ENCODE measurements at places on chromosomes 13 and 19.

- DNase-seq, result no peak
These were observed 68.4 kb upstream of the ANKRD10 start for GRCh38 chr13:110983241-110983640.

- peak; percentile 2 for DNase-seq
These were observed 1438.1 kb downstream of the UQCRFS1 start for GRCh38 chr19:27774827-27775226.

DNA sequence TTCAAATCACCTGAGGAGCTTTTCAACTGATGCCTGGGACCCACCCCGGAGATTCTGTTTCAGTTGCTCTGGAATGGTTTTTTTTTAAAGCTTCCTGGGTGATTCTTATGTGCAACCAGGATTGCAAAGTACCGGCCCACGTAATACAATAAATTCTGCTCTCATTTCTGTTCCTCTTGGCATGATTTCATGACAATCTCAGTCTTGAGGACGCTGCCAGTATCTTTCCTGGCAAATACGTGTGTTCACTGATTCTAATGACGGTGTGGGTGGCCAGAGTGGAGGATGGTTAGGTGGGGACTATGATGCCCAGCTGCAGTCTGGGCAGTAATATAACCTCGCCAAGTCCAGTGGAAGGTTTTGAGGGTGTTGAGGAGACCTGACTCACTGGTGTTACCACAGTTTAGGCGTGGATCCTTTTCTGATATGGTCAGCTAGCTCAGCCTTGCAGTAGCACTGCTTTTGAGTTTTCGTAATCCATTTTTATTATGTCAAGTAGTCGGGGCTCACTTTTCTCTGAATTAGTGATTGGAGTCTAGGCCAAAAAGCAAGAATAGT is 49.4 kb downstream of the FAM124A start:
- DNase-seq, result no peak

DNA sequence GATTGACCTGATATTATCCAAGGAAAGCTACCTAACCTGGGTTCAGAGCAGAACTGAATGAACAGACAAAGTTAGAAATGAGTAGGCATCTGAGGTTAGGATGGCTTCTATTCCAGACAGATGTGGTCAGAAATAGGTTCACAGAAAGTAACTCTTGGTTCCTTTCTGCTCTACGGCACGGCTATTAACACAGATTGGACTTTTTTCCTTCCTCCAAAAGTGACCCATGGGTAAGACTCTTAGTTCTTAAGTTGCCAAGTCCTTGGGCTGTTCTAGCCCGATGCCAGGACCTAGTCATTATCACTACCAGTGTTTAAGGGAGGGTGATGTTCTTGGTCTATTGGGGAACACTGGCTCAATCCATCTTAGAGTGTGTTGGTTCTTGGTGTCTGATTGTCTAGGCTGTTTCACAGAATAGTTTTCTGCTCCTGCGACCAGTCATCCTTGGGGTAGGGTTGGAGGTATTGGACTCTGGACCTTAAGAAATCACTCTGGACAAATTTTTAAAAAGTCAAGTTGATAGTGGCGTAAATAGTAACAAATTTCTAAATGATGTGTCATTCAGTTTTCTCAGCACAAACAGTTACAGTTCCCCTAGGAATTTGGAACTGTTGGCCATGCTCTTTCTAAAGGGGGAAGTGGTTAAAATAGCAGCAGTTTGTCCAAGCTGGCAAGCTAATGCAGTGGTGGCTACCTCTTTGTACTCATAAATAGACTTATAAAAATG is 60.1 kb upstream of the MYCBP2 start:
- peak; percentile 79 for DNase-seq

DNA sequence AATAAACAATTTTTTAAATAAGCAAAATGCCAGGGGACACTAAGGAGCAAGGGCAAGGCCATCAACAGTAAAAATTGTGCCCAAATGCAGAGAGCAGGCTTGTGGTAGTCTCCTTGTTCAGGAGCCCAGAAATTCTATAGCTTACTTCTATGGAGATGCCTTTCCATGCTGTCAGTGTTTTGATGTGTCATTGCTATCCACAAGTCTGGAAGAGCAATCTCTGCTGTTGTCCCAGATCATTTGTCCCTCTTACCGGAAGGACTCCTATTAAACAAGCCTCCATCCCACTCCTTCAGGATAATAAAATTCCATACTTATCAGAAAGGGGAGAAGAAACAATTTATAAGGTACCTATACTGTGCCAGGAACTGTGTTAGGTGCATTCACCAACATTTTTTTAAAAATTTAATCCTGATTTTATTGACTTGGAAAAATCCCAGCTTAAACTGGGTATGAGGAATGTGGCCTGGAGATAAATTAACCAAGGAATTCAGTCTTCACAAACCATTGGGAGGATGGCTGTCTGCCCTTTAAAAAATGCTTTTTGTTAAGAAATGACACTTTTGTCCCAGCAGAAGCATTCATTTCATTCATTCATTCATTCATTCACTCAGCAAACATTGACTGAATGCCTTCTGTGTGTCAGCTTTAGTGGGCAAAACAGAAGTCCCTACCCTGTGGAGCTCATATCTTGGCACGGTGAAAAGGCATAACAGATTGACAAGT is 26.8 kb upstream of the CYSLTR2 start:
- no peak for DNase-seq

DNA sequence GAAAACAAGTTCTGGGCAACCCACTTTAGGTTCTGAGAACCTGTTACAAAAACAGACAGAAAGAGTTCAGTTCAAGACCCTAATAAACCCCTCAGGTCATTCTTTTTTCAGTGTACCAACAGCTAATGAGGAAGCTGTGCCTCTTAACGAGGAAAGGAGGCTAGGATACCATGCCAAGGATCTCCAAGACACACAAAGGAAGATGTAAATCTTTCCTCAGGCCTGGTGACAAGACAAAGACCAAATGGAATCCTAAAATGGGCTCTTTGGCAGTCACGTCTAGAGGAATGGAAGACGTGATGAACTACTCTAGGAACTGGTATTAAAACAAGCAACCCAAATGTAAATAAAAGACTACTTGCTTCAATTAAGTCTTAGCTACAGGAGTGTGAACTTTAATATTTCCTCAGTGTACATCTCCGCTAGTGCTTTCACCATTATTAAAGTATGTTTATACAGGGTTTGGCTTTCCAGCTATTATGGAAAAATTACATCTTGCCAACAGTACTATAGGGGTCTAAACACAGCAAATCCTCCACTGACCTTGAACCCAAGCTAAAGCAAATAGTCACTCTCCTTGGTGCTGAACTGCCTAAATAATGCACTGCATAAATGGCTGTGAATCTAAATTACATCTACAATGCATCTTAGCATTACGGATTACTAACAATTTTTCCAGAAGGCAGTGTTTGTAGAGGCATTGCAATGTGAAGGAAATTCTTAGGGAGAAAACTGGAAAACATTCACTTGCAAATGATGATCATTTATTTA is 42.3 kb downstream of the ENOX1 start:
- peak; percentile 10 for DNase-seq

GRCh38 chr13:113917594-113918371 is 53.9 kb upstream of the GAS6 start:
- DNase-seq, result no peak

- no peak for DNase-seq
These were observed 25.9 kb downstream of the MPND start for GRCh38 chr19:4369109-4369887.

DNA sequence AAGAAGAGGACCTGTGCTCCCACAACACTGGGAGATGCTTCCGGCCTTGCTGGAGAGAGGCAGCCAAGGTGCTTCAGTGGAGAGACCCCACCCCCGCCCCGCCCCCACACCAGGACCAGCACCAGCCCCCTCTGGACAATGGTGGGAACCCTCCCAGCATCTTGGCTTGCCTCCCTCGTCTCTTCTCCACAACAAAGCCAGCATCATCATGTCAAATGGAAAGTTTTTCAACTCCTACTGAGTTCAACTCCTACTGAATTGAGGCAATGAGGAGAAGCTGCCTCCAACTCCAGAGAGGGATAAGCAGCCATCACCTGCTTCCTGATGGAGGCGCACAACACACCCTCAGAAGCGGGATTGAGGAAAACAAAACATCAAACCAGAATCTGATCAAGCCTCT is 12.8 kb downstream of the DEDD2 start:
- DNase-seq, result no peak

- peak; percentile 60 for DNase-seq
These were observed 1332.0 kb upstream of the PCDH20 start for GRCh38 chr13:62747629-62748028.

DNA sequence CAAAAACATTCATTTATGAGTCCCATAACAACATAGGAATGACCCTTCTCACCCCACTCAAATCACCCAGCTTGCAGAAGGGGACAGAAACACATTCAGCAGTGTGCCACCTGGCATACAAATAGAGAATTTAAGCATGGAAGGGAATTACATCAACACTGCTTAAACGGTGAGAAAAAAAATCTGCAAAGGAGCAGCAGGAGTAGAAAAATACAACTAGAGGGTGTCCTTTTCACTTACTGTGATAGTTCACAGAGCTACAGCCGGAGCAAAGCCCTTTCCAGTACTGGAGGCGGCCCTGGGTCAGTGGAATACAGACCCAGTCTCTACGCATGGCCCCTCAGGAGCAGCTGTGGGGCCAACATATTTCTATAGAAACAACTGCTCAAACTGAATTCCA is 764.3 kb upstream of the ARGLU1 start:
- DNase-seq, result no peak

- DNase-seq, result no peak
These were observed 7.2 kb downstream of the HNRNPL start for GRCh38 chr19:38842439-38843174.

DNA sequence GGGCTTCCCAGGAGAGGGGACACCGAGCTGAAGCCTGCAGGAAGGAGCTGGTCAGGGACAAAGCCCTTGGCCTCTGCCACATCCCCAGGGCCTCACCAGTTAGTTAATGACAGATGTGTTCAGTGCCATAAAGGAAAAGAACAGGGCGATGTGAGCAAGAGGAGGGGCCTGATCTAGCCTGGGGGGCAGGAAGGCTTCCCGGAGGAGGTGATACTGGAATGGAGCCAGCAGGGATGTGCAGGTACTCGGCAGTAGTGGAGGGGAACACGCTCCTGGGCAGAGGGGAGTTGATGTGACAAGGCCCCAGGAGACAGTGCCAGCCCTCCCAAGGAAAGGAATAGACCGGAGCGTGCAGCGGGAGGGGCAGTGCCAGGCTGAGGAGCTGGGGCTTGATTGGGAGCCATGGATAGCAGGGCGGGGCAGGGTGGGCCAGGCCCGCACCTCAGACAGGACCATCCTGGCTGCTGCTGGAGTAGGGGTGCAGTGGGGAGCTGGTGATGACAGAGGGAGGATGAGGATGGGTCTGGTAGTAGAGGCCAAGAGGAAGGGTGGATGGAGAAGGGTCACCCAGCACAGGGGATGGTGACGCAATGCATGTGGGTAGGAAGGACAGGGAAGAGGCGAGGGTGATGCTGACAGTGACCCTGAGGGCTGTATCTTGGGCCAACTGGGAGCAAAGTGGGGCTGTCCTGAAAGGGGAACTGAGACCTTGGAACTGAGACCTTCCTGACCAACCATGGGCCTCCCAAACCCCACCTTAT is 4.1 kb downstream of the C19orf33 start:
- no peak for DNase-seq

- no peak for DNase-seq
These were observed 51.7 kb downstream of the EDNRB start for GRCh38 chr13:77866971-77867370.

- DNase-seq, result no peak
These were observed 124.1 kb downstream of the PCCA start for GRCh38 chr13:100212904-100213553.

DNA sequence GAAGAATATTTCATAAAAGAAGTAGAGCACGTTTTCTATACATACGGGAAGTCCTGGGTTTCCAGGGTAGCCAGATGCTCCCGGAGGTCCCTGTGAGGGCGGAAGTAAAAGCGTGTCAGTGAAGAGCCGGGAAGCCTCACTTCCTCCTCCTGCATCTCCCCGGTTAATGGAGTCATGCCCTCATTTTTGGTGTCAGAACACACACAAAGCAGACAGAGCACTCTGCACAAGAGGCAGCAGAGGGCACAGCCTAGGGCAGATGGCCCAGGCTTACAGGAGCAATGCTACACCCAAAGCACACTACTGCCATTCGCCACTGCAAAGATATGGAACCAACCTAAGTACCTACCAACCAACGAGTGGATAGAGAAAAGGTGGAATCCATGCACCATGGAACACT is 94.4 kb downstream of the COL4A1 start:
- DNase-seq, result no peak

GRCh38 chr19:46607448-46607841 is 6.3 kb downstream of the CALM3 start:
- DNase-seq, result no peak

GRCh38 chr19:4984438-4984990 is 15.6 kb downstream of the KDM4B start:
- no peak for DNase-seq

- peak; percentile 55 for DNase-seq
These were observed 2.5 kb upstream of the ZNF121 start for GRCh38 chr19:9586764-9587163.

DNA sequence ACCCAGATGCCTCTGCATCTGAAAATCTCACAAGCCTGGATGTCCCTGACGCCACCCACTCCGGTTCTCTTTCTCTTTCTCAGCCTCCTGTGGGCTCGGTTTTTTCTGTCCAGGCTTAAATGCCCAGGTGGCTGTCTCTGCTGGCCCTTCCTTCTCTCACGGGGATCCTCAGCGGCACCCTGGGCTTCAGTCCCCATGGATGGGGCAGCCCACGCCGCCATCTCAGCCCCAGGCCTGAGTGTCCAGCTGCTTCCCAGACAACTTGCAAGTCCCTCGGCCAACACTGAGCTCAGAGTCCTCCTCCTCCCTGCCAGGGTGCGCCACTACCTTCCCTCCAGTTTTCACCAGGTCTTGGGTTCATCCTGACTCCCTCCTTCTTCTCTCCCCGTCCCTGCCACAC is 6.4 kb downstream of the FBN3 start:
- DNase-seq, result no peak

DNA sequence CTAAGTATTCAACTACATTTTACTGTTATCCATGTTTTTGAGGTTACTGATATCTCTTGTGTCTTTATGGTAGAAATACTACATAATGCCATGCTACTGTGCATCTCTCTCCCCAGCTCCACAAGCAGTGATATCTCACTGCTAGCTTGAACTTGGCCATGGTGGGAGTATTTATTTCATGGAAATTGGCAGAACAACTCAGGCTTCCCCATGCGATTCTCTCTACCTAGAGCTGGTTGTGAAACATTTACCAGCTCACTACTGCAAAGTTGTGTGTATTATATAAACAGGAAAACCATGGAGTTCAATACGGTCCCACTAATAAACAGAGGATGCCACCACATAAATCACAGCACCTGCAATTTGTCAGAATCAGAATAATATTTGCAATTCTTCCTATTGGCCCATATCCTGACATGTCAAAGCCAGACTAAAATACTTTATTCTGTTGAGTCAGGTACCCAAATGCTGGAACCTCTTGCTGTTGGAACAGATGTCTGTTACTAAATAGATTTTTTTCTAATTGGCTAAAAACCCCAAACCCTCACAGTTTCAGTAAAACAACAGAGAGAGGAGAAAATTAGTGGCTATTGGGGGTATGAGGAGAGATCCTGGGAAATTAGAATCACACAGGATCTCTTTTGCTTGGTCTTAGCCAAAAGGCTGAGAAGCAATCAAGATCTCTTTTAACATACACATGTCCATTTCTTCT is 91.4 kb upstream of the SLC10A2 start:
- no peak for DNase-seq
